ENCODE measurements at places on chromosomes 2 and 18.

GRCh38 chr2:128358941-128359731 is 40.5 kb upstream of the HS6ST1 start:
- no peaks in the 10 kb centered on the region for H3K4me1 ChIP-seq
- no peak overlapping the region for H3K27ac ChIP-seq
- no peak for DNase-seq

GRCh38 chr2:69683170-69683971 is 39.8 kb upstream of the AAK1 start:
- no peaks in the 10 kb centered on the region for H3K36me3 ChIP-seq
- DNase-seq: no peak
- no peaks in the 10 kb centered on the region for H3K27me3 ChIP-seq
- peak overlapping the region; percentile 88 for H3K27ac ChIP-seq
- H3K4me1 ChIP-seq: peaks cover 39% of the 10 kb centered on the region
- peak overlapping the region; percentile 54 for H3K4me3 ChIP-seq

- peaks cover 97% of the 10 kb centered on the region for H3K4me1 ChIP-seq
- H3K27ac ChIP-seq: peak overlapping the region; percentile 57
- DNase-seq: no peak
- no peaks in the 10 kb centered on the region for H3K27me3 ChIP-seq
These were observed 13.3 kb downstream of the SERTAD2 start for GRCh38 chr2:64640153-64641044.

GRCh38 chr2:101831351-101831865 is 133.9 kb downstream of the MAP4K4 start:
- H3K36me3 ChIP-seq: peaks cover 66% of the 10 kb centered on the region
- H3K27me3 ChIP-seq: no peaks in the 10 kb centered on the region
- peak overlapping the region; percentile 23 for H3K4me3 ChIP-seq
- H3K27ac ChIP-seq: peak overlapping the region; percentile 92
- peaks cover 54% of the 10 kb centered on the region for H3K4me1 ChIP-seq
- DNase-seq: peak; percentile 46

DNA sequence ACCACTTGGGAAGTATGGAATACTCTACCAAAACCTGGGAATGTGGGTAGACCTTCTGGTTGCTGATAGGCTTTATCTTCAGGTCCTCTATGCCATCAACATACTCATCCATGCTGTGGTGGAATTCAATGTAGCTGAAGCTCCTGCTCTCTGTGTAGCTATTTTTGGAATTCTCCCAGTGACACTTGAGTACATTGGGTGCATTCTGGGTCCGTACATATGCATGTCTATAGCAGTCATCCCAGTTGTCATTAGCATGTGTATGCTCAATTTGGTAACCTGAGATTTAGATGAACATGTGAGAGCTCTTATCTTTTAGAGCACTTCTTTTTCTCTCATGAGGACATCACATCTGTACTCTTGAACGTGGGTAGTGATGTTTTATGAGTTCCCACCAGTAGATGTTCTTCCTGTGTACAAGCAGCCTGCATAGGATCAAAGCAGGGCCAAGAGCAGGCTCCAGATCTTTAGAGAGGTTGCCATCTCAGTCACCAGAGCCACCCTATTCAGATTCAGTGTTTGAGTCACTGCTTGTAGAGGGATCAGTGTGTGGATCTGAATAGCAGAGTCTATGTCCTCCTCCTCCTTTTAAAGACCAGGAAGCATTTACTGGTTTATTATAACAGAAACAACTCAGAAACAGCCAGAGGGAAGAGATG is 65.9 kb downstream of the MGAT5 start:
- no peak for DNase-seq
- peak overlapping the region; percentile 17 for H3K27ac ChIP-seq
- peak overlapping the region; percentile 61 for H3K4me3 ChIP-seq
- no peaks in the 10 kb centered on the region for H3K27me3 ChIP-seq

GRCh38 chr2:225429717-225430116 is 30.2 kb downstream of the NYAP2 start:
- no peak for DNase-seq
- no peaks in the 10 kb centered on the region for H3K4me1 ChIP-seq
- no peaks in the 10 kb centered on the region for H3K36me3 ChIP-seq

DNA sequence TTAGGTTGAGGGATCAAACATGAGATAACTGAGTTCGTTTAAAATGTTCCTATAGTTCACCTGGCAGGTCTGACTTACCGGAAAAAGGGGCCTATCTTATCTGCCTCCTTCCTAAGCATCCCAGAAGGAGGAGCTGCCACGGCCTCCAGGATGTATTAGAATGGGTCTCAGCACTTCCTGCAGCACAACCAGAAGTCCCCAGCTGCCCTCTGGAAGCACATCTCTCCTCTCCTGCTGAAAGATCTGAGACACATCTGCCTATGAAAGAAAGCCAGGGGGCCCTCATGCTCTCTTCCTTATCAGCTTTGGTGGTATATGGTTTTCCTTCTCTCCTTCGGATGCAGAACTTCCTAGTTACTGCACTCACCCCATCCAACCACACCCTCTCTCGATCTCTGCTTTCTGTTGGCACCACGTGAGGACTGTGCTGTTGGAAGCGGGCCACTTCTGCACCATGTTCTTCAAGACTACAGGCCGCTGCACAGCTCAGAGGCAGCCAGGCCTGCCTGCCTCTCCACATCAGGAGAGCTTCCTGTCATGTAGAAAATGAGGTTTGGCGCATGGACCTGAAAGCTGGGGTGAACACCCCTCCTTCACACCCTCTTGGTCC is 6.5 kb downstream of the IGFBP5 start:
- no peak for DNase-seq
- H3K36me3 ChIP-seq: no peaks in the 10 kb centered on the region
- H3K4me3 ChIP-seq: no peak overlapping the region
- H3K27ac ChIP-seq: no peak overlapping the region
- peaks cover 23% of the 10 kb centered on the region for H3K27me3 ChIP-seq
